ENCODE measurements at places on chromosomes 16 and 17. TPM values are rescaled to one million over a fixed set of nuclear protein-coding genes. Genes with fewer than 3 reads are reported as not detected.

DNA sequence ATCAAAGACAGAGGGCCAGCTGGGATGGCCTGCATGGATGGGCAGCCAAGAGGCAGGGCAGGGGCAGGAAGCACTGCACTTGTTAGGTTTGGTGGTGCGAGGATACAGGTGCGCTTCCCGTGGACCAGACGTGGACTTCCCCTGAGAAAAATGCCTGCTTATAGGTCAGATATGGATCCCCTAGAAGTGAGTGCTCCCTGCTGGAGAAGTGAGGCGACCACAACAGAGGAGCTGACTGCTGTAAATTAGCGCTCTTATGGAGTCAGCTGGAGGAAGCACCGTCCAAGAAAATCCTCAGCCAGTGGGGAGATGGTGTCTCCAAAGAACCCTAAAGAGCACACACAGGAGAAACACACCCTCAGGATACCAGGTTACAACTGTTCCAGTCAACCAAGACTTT, 27.7 kb upstream of the CCDC182 start:
- DNase-seq = no peak

GRCh38 chr16:86217001-86217890, 293.1 kb upstream of the FOXF1 start:
- no peak for DNase-seq

- peak; percentile 63 for DNase-seq
These were observed 7.2 kb downstream of the GRIN2C start for GRCh38 chr17:74852237-74853047.

NEUROD2 gene
- 8.1 TPM for polyA plus RNA-seq
